ENCODE measurements at places on chromosomes 3 and 15.

GRCh38 chr3:94127115-94127514 is 64.3 kb downstream of the NSUN3 start:
- DNase-seq: no peak

DNA sequence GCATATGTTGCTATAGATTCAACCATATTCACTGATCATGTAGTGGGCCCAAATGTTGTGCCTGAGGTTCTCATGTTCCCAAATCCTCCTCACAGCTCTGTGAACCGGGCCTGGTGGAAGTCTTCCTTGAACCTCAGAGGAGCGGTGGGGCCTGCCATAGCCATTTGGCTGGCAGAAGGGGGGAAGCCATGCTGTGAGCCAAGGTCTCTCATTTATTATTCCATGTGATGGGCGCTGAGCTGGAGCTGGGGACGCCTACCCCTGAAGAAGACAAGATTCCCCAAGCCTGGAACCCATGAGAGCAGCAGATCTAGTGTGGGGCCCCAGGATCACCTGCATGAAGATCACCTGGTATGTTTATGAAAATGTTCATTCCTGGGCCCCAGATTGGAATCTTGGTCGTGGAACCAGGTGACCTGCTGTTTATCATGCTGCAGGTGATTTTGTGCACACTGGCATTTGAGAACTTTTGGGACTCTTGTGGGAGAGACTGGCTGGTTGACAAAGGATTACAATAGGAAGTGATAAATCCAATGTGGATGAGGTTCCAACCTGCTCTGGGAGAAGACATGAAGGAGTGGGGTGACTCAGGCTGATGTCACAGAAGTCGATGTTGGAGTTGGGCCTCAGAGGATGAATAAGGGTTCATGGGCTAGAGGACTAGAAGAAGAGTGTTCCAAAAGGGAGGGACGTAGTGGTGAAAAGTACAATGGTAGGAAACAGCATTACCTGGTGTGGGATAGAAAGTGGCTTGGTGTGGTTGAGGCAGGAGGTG is 102.1 kb downstream of the ASB7 start:
- DNase-seq: no peak

GRCh38 chr3:40780291-40780924 is 255.6 kb downstream of the ZNF621 start:
- DNase-seq: no peak

- no peak for DNase-seq
Observed at GRCh38 chr3:70890020-70890394, 577.6 kb upstream of the MDFIC2 start.

DNA sequence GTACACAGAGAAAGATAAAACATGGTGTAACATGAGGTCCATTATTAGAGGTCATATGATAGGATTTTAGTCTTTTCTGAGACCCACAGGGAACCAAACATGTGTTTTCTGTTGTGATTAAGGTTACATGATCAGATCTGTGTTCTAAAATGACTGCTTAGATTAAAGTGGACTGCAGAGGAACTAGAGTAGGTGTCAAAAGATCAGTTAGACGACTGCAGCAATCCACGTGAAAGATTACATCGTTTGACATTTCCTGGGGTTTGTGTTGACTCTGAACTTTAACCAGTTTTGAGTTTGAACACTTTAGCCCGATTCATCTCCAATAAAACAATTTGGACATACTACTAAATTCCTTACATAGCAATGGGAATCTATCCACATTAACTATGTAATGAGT is 5.1 kb downstream of the MIX23 start:
- no peak for DNase-seq

DNA sequence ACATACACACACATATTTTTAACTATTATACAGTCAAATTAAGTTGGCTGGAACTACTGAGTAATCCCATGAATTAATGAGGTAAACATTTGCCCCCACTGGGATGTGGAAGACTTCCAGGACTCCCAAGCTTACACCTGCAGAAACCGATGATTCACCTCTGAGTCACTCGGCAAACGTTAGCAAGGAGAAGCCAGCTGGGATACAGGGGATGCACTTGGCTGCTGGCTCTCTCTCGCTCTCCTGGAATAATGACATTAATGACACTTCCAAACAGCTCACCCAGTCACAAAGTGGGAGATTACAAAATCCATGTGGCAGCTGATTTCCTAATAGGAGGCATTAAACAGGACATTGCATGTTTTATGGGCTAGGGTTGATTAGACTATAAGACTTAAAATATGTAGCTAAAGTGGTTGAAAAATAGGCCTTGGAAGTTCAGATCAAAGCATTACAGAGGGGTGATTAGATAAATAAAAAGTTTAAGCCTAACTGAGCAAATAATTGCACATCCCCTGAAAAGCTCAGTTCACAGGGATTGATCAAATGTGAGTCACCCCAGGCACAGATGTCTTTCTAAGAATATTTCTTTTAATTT is 500.9 kb downstream of the SOX2 start:
- no peak for DNase-seq

GRCh38 chr3:162546910-162547309 is 1050.3 kb downstream of the OTOL1 start:
- DNase-seq: no peak

- no peak for DNase-seq
Observed at GRCh38 chr3:45575386-45575923, 19.1 kb upstream of the LIMD1 start.

Measured in CMK (cell line).